ENCODE measurements at places on chromosomes 11 and 22.

- DNase-seq, result peak; percentile 31
Observed at GRCh38 chr22:37148742-37149665, 712 bp downstream of the IL2RB start.

- no peak for DNase-seq
Observed at GRCh38 chr11:59182457-59183151, 10.7 kb downstream of the DTX4 start.

DNA sequence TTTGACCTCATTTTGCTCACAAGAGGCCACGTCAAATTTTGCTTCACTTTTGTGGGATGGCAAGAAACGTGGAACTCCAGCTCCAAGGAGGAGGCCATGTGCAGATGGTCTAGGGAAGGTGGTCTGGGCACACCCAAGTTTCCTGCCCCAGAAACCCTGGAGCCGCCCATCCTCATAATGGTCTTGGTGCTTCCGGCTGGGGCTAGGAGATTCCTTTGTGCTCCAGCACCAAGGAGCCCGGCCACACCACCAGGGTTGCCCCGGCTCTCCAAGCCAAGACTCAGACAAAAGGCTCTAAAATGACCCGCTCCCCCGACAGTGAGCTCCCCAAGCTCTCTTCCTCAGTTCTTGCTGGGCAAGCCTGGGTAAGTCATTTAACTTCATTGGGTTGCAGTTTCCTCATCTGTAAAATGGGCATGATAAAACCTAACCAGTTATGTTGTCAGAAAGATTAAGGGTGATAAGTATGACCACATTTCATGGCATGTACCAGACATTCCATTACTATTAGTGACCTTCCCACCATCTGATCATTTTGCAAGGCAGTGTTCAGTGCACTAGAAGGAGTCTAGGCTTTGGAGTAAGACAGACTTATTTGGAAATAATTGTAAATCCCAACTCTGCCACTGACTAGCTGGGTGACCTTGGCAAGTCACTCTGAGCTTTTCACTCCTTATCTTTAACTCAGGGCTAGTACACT lies 23.3 kb downstream of the DKK3 start:
- DNase-seq, result no peak

DNA sequence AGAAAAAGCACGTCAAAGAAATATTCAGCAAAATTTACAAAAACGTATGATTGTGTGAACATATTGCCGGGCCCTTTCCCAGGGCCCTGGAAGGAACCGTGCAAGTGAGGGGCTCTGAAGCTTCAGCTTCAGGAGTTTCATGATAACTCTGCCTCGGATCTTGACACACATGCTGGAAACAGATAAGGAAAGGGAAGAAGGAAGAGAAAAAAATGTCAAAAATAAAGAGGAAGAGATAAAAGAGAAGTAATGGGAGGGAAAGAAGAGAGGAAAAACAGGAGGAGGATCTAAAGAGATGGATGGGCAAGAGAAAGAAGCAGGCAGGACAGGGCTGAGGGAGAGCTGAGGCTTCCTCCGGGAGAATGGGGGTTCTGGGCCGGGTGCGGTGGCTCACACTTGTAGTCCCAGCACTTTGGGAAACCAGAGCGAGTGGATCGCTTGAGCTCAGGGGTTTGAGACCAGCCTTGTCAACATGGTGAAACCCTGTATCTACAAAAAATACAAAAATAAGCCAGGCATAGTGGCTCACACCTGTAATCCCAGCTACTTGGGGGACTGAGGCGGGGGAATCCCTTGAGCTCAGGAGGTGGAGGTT lies 2.7 kb upstream of the TMPRSS4 start:
- no peak for DNase-seq

DNA sequence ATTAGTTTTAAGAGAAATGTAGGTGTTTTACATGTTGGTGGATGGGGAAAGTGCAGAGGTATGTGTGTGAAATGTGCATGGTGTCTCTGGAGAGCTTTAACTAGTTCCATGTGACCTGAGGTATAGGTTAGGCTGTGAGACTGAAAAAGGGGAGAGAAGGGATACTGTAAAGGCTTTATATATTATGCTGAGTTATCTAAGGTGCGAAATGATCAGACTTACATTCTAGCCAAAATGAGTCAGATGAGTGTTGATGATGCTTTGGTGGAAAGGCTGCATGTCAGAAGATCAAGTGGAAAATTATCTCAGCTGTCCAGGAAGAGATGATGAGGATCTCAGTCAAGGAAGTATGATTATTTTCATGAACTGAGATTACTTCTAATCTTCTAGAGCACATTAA lies 15.8 kb downstream of the ACAT1 start:
- no peak for DNase-seq

- no peak for DNase-seq
Observed at GRCh38 chr22:49999063-49999945, 13.3 kb downstream of the IL17REL start.

GRCh38 chr11:120284272-120284671 lies 40.8 kb upstream of the TLCD5 start:
- DNase-seq, result no peak

DNA sequence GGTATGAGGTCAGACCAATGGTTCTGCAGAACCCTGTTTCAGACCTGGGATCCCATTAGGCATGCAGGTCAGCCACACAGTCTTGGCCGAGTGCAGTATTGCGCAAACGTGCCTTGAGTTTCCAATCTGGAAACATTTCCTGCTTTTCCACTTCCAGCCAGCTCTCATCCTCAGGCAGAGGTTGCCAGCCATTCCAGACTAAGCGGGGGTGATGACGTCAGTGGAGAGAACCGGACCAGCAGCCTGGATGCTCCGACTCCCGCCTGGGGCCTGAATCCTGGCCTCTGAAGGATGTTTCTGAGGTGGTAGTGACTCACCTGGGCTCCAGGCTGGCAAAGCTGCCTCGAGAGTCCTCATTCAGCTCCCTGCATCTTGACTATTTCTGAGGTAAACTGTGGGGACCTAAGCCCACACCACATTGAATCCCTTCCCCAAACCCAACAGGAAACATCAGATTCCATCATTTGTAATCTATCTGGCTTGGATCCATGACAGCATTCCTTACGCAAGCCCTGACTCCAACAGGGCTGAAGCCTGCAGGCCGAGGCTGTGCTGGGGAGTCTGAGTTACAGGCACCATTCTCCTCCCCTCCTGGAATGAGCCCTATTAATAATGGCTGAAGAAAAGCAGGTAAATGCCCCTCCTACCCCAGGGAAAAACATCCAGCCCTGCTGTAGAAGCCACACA lies 83.0 kb downstream of the ABTB2 start:
- no peak for DNase-seq

GRCh38 chr22:31857247-31857646 lies 87.1 kb upstream of the YWHAH start:
- no peak for DNase-seq

DNA sequence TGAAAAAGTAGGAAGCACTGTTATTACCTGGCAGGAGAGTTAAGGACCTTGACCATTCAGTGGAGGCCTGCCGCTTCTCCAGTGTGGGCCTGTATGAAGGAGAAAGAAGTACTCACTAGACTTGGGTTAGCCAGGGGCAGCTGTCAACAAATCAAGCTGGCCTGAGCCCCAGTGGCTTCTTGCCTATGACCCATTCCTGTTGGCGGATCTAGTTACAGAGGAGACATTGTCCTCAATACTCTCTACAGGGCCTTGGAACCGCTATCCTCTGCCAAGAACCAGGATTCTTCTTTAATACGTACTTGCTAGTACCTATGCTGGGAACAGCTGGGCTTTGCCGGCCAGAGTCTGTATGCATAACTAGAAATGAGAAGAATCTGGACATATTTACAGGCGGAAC lies 68.1 kb downstream of the ALX4 start:
- DNase-seq, result no peak

GRCh38 chr11:26229257-26229656 lies 102.7 kb upstream of the ANO3 start:
- DNase-seq, result no peak

All from NK-92 treated with Interleukin-12 subunit alpha and Interleukin-12 subunit beta, amount 100 ng/mL, for 24 hours (cell line).